GM23248 (cell line): ENCODE measurements at places on chromosomes 2 and 18.

DNA sequence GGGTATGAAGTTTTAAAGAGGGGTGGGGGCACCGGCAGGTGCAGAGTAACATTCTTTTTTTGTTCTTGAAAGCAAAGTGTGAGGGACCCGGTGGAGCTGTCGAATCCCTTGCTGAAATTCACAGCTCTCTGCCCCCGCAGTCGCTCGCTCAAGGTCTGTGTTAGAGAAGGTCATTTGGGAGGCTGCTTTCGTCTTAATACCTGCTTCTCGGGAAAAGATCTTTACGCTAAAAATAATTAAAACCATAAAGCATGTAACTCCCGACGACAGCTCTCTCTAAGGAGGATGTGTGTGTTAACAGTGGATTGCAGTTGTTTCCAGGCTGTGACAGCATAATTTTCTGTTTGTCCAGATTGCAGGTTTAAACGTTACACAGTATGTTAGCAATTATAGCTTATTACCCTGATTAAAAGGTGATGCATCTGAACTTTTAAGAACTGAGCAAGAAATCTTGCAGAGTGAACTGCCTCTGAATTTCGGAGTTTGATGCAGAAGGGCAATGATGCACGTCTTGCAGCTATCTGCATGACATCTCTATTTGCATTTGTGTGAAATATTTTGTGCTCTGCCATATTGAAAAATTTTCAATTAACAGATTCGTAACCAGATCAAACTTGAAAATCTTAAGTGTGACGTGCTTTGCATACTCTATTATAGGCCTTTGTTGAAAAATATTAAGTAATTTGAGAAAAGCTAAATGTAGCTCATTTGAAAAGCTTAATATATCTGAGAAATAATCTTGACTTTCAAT is 954 bp downstream of the RAPGEF4 start:
- DNase-seq: no peak

- no peak for DNase-seq
These were observed 12.3 kb upstream of the ODC1 start for GRCh38 chr2:10460366-10460796.

DNA sequence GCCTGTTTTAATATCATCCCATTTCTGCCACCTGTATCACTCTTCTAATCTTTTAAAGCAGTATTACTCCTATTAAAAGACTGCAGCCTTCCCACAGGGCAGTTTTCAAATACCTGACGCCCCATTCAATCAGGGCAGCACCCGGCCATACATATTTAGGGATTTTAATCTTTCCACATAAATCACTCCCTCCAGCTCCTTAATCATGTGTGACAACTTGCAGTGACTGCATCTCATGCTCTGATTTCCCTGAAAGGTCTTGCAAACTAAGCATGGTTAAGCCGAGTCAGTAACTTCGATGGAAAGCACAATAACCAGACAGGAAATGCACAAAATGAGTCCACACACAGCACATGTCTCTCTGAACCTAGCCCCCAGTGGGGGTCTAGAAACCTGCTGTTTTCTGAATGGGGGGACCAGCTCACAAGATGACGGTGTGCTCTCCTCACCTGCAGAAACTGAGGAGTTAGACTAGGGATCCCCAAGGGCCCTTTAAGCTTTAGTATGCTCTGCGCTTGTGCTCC is 116.9 kb upstream of the CREB1 start:
- no peak for DNase-seq

- no peak for DNase-seq
These were observed 27.1 kb downstream of the SRBD1 start for GRCh38 chr2:45583977-45584376.

DNA sequence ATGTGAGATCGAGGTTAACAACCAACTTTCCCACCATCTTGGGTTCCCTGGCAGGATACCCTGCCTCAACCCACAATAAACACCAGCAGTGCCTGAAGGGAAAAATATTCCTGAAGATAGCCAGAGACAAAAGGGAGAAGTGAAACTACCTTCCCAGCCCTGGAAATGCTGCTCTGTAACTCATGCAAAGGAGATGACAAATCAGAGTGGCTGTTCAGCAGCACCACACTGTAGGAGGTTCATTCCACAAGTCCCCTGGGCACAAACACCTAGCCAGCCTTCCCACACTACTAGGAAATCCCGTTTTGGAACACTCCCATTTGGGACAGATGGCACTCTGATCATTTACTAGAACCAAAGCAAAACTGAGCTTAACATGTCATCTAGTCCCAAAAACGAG is 190.7 kb upstream of the RBBP8 start:
- no peak for DNase-seq

DNA sequence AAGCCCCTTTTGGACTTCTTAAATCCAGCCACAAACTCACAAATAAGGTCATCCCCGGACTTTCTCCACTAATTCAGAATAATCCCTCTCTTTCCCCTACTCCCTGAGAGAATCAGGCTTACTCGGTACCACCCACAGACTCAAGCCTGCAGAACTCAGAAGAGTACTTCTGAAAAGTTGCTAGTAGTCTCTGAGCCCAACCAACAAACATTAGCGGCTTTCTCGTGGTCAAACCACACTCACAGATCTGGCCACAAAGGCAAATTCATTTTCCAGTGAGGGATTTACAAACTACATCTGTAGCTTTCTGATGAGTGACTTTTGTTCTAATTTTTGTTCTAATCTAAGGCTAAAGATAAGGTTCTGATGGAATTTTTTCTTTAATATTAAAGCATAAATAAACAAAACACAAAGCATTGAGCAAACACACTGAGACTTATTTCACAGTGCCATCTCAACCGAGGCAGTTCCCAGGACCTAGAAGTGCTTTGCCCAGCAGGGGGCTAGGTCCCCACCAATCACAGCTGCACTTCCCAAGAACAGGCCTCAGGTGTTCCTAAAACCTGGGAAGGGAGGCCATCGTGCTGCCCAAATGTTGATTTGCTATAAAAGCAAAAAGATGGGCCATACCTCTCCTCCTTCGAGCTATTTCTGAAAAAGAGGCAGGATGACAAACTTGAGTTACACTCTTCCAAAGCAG is 110.7 kb downstream of the COLEC12 start:
- no peak for DNase-seq

- DNase-seq: peak; percentile 26
These were observed 219.8 kb downstream of the DPP10 start for GRCh38 chr2:114661971-114662939.

- DNase-seq: no peak
These were observed 90.9 kb downstream of the MYCN start for GRCh38 chr2:16031058-16031847.

GRCh38 chr2:173652311-173652710 is 297.6 kb downstream of the CDCA7 start:
- peak; percentile 91 for DNase-seq

- DNase-seq: peak; percentile 72
These were observed 196.0 kb downstream of the FHOD3 start for GRCh38 chr18:36493349-36494159.

DNA sequence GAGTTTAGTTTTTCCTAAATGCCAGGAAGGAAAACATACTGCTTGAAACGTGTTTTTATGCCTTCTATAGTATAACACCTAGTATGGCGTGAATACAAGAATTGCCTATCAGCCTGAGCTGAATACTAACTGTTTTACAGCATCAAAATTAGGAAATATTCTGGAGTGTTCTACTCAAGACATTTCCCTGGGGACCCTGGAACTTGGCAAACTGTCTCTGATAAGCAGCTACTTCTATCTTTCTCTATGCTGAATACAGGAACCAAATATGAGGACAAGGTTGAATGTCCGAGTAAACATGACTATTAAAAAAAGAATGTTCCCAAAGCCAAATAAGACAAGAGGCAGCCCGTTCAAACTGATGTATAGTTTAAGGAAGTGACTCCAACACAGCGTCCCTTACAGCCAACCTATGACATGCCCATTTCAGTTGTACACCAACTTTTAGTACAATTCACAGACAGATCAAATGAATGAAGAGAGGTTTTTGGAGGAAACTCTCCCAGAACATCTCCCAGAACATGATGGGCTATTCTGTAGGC is 951.3 kb upstream of the ACVR2A start:
- DNase-seq: no peak
